Left renal pelvis (tissue), 4 donors: ENCODE measurements at places on chromosomes 2 and 18.
A peak's percentile ranks its signal among the peaks of the same experiment; 100 is the strongest.

DNA sequence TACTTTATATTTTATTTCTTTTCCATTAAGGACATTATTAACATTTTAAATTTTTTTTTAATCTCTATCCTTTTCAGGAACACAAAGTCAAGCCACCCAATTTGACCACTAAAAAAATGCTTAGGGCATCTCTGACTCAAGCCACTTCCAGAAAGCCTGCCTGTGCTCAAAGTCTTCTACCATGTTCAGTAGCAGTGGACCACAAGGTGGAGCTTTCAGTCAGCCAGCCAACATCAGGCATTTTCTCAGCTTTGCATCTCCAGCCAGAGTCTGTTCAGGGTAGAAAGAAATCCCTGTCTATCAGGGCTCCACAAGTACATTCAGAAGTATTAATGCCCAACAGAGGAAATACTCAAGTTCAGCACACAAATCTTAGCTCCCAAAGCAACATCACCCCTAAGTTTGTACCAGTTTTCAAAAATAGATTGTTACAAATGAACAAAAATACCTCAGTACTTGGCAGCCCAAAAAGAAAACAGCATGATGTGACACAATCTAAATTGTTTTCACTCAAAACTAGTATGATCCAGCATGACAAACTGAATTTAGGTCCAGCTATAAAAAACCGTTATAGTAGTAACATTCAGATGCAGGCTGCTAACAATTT lies 37.6 kb downstream of the C18orf63 start:
- DNase-seq = peak; percentile 52

- DNase-seq = no peak
These were observed 18.7 kb upstream of the ACKR3 start for GRCh38 chr2:236550701-236551465.

- no peak for DNase-seq
These were observed 70.8 kb downstream of the RAPGEF4 start for GRCh38 chr2:172806493-172806892.

DNA sequence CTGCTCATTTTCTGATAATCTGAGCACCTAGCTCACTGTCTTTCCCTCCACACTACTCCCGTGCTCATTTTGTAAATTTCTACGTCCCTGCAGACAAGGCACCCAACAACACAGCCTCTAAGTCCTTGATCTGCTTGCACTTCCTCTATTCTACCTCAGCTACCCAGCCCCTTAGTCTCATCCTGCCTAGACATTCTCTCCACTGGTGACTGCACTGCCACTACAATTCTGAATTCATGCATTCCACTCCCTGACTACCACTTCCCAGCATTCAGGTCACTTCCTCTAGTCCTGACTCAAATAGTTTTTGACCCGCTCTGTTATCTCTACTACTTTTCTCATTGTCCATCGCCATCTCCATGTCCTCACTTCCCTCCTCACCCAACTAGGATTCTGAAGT lies 155.7 kb downstream of the DYM start:
- DNase-seq = no peak

GRCh38 chr2:162156149-162156548 lies 4.1 kb upstream of the GCG start:
- no peak for DNase-seq

DNA sequence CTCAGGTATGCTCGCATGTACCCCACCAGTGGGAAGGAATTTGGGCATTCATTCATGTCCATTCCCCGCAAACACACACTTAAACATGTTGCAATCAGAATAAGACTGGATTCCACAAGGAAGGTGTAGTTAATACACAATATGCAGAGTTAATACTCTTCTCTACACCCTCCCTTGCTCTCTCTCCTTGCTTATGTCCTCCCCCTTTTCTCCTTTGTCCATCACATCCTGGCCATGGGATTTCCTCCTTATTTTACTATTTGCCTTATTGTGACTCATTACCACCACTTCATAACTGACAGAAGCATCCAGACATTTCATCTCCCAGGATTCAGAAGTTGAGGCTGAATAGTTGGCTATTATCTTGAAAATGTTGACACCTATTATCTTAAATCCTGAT lies 473.8 kb upstream of the SPHKAP start:
- no peak for DNase-seq

DNA sequence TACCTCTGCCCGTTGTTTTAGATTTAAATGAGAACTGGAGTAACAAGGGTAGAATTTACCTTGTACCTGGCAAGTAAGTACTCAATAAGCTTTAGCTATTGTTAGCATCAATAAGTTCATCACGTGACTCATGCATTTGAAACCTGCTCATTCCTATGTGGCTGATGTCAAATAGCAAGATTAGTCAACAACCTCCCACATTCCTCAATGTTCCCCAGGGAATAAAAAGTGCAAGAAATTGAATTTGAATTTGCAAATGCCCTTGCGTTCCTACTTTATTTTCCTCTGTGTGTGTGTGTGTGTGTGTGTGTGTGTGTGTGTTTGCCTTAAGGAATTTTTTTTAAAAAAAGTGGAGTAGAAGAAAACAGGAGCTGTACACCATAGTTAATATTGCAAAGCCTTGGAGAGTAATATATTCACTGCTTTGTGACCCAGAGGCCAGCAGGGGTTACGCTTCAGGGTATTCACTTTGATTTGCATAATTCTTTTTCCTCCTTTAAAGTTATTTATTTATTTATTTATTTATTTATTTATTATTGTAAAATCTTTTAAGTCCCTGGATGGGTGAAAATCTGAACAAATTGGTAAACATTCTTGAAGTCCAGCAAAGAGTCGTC lies 43.9 kb upstream of the DNAH7 start:
- DNase-seq = no peak

- DNase-seq = no peak
These were observed 29.8 kb upstream of the ZNF407 start for GRCh38 chr18:74567822-74568221.

DNA sequence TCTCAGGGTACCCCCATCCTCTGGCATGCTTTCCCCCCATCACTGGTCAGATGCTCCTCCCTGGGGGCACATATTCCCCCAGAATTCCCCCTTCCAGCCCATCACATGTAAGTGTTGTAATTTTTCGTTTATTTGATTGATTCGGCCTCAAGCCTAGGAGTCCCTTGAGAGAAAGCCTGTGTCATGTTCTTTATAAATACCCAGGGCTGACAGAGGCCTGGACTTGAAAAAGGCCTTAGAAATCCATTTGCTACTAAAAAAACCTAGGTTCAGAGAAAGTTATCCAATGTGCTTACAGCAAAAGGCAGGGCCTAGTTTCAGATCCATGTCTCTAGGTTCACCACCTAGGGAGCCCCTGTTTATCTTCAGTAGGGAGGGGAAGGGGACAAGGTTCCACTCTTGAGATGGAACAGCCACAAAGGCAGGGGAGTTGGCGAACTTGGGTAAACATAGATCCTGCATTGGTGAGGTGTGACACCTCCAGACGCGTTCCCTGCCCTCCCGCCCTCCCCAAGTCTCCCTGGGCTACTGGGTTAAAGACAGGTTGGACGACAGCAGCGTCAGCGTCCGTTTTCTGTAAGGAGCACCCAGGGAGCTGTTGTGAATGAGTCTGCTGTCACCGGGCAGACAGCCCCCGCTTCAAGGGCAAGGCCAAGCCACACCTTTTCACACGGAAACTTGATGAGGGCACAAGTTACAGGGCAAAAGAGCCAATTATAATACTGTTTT lies 147.8 kb downstream of the EN1 start:
- DNase-seq = no peak

DNA sequence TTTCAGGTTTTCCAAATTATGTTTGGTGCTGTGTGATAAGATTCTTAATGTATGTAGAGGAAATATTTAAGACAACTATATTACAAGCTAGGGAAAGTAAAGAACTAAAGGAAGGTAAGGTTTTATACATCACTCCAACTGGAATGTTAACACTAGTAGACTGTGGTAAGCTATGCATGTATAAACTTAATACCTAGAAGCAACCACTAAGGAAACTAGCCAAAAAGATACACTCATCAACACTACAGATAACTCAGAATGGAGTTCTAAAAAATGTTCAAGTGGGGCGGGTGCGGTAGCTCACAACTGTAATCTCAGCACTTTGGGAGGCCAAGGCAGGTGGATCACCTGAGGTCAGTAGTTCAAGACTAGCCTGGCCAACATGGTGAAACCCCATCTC lies 37.8 kb upstream of the MALL start:
- no peak for DNase-seq

DNA sequence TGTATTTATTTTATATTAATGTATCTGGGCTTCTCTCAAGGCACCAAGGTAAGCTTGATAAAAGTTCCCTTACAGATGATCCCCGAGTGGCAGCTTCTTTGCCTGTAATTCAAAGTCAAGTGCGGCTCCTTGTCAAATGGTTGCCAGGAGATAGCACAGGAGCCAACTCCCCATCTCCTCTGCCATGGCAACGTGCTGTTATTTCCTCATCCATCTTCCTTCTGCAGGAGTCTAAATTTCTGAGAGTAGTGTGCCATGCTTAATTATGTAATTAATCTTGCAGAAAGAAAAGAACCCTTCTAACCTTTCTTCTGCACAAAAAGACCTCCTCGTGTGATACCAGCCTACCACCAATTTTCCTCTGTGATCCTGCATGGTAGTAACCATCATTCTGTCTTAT lies 46.2 kb upstream of the ACMSD start:
- no peak for DNase-seq

DNA sequence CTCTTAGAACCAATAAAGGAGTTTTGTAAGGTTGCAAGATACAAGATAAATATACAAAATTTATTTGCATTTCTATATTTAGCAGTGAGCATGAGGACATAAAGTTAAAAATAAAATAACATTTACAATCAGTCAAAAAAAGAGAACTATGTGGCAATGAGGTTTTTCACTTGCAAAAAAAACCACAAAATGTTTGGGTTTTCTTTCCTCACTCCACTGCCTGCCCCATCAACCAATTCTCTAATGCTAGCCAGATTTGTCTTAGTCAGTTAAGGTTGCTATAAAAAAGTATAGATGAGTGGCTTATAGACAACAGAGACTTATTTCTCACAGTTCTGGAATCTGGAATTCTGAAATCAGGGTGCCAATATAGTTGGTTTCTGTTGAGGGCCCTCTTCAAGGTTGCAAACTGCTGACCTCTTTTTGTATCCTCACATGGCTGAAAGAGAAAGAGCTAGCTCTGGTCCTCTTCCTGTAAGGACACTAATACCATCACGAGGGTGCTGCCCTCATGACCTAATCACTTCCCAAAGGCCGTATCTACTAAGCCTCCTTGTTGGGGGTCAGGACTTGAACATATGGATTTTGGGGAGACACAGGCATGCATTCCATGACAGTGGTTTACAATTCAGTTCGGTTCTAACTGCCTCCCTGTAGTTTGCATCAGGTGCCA lies 566.2 kb downstream of the GALR1 start:
- no peak for DNase-seq

DNA sequence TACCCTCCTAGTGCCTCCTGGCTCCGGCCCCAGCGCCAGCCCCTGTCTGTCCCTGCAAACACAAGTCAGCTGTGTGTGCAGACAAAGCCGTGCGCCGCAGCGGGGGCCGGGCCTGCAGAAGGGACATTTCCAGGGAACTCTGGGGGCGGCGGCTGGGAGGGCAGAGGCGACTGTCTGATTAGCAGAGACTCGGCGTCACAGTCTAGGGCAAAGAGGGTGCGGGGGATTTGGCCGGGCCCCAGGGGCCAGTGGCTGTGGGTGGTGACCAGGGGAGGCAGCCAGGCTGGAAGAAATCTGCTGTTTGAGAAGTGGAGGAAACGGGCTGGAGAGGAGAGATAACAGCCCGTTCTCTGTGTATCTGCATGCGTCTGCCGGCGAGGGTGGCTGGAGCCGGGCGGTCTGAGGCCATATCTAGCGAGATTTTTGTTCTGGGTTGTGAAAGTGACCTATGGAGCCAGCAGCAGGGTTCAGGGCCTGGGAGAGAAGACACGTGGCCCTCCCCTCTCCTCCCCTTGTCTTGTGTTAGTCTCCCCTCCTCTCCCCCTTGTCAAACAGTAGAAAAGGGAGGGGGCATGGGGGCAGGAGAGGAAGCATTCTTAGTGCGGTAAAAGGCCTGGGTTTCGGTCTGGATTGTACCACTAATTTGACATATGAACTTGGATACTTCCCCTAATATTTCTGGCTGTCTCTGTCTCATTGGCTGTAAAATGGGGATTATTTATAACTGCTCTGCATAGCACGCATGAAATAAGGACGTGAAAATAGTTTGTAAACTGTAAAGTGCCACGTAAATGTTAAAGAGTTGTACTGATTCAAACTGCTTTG lies 169.4 kb downstream of the SMAD7 start:
- peak; percentile 74 for DNase-seq

GRCh38 chr2:236666646-236667204 lies 97.1 kb downstream of the ACKR3 start:
- DNase-seq = no peak

DNA sequence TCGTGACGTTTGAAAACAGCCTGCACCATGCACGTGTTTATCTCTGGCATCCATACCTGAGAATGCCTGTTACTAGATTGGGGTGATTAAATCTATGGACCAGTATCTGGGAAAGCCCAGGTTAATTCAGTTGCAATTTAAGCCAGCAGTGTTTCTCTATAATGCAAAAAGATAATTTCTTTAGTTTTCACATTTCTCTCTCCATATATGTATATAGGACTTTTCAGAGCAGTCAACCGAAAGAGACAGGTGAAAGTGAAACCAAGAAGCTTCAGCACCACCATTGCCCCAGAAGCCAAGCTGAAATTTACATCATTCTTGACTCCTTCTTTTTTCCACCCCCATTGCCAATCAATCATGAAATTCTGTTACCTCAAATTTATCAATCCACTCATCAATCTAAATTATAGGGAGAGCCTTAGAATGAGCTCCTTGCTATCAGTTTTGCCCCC lies 2.7 kb upstream of the LRP2 start:
- no peak for DNase-seq
